ENCODE measurements at places on chromosomes 6 and 20. TPM values are rescaled to one million over a fixed set of nuclear protein-coding genes. Genes with fewer than 3 reads are reported as not detected.
A peak's percentile ranks its signal among the peaks of the same experiment; 100 is the strongest.

ADGRG6 gene
- total RNA-seq: 22.6 TPM

ULBP2 gene
- total RNA-seq: not detected

TMEM217 gene
- total RNA-seq: not detected

PI16 gene
- total RNA-seq: 88.6 TPM

CFAP206 gene
- not detected for total RNA-seq

TRIM10 gene
- total RNA-seq: not detected

OR2H1 gene
- not detected for total RNA-seq

DNA sequence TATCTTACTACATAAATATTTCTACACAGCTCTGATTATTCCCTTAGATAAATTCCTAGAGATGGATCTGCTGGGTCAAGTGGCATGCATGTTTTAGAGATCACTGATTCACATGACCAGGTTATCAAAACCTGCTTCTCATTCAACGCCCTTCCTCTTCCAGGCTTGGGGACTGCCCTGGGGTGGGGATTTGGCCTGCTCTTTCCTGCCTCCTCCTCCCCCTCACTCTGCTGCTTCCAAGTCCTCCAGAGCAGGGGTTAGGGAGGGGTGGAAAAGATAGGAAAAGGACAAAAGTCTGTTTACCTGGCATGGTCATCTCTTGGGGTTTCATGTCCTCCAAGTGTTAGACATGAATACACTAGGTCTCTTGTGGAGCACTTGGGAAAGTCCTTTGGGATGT is 105.6 kb upstream of the GPR6 start:
- DNase-seq: no peak
- no peak overlapping the region for H3K27ac ChIP-seq
- peaks cover 21% of the 10 kb centered on the region for H3K4me1 ChIP-seq
- no peaks in the 10 kb centered on the region for H3K36me3 ChIP-seq
- H3K27me3 ChIP-seq: no peaks in the 10 kb centered on the region
- no peak overlapping the region for H3K4me3 ChIP-seq

DNA sequence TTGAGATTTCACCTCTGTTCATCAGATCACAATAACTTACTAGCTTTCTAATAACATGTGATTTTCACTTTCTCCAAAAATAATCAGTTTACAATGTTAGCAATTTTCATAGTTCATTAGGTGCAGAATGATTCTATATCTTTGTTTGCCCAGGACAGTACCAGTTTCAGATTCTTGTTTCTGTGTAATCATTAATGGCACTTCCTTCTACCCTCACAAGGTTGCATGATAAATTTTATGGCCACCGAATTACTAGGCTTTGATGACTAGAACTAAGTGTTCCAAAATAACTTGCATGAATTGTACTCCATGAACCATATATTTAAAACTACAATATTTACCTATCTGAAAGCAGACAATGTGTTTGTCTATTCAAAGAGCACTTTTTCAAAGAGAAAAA is 442.3 kb downstream of the EPHA7 start:
- H3K27me3 ChIP-seq: no peaks in the 10 kb centered on the region
- no peaks in the 10 kb centered on the region for H3K36me3 ChIP-seq
- no peak overlapping the region for H3K27ac ChIP-seq
- DNase-seq: no peak

- H3K4me3 ChIP-seq: no peak overlapping the region
- no peaks in the 10 kb centered on the region for H3K4me1 ChIP-seq
- H3K27me3 ChIP-seq: no peaks in the 10 kb centered on the region
- DNase-seq: no peak
Observed at GRCh38 chr6:78746457-78746856, 120.9 kb upstream of the IRAK1BP1 start.

DNA sequence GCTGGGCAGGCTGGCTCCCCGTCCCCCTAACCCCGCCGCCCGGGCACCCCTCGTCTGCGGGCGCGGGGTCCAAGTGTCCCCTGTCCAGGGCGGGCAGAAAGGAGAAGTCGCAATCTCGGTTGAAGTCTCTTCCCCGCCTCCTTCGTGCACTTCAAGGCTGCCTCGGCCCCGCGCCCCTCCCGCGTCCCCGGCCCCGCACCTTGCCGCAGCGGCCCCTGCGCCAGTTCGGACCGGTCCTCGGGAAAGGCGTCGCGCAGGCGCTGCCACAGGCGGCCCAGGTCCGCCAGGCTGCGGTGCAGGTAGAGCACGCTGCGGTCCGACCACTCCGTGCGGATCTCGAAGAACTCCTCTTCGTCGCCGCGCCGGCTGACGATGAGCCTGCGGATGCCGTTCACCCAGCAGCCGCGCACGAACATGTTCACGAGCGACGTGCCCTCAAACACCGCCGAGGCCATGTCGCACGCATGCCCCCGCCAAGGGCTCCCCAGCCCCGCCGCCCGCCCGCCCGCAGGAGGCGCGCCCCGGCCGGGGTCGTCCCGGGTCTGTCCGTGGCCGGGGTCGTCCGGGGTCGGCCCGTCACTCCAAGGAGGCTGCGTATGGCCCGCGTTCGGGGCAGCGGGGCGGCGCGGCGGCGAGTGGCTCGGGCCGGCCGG is at the start of gene PXDC1:
PXDC1 (minus strand) TSS at position 637 of the 653 bp plus-strand sequence; CDS start at position 455, 182 bp downstream.
- H3K27me3 ChIP-seq: no peaks in the 10 kb centered on the region
- H3K4me3 ChIP-seq: peak within 1 kb of the TSS; percentile 89
- peaks cover 37% of the 10 kb centered on the region for H3K4me1 ChIP-seq
- no peak for DNase-seq
- no peaks in the 10 kb centered on the region for H3K36me3 ChIP-seq

DNA sequence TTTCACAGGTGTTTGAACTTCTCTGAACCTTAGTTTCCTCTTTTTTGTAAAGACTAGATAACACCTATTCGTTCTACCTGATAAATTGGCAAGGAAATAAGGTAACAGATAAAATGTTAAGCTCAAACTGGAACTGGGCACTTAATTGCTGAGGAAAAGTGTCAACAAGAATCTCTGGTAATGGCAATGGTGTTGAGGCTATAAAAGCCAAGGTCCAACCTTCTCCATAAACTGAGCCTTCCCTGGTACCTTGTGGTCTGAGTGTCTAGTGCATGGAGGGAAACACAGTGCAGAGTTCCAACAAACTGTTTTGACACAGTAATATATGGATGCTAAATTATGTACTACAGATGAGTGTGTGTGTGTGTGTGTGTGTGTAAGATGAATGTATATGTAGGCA is 33.4 kb upstream of the GSTA4 start:
- H3K4me3 ChIP-seq: no peak overlapping the region
- H3K27me3 ChIP-seq: no peaks in the 10 kb centered on the region
- no peak overlapping the region for H3K27ac ChIP-seq

DNA sequence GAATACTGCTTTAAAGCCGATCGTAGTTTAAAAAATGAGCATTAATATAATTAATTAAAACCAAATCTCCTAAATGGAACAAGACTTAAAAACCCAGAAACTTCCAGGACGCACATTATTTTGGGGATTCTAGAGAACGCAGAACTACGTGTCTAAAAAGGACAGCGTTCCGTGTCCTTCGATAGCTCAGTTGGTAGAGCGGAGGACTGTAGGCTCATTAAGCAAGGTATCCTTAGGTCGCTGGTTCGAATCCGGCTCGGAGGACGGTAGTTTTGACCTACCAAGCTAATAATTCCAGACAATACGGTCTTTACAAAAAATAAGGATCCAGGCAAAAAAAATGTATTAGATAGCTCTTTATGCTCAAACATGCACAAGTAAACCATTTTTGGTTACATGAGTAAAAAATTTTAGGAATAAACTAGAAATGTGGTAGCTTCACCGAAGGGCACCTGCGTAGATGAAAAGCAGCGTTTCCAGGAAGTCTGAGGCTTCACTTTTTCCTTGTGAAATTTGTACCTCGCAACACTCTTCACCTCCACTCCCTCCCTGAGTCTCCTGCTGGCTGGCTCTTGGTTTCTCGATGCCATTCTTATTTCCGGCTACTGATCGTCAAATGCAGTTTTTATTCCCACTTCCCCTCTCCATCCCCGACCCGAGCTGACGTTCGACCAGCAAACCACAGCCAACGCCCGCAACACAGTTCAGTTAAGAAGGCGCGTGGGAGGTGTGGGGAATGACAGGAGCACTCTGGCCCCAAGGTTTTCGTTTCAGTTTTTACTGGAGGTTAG is 19.6 kb upstream of the ABT1 start:
- no peaks in the 10 kb centered on the region for H3K4me1 ChIP-seq
- DNase-seq: no peak
- peak overlapping the region; percentile 16 for H3K4me3 ChIP-seq
- no peak overlapping the region for H3K27ac ChIP-seq
- no peaks in the 10 kb centered on the region for H3K36me3 ChIP-seq

DNA sequence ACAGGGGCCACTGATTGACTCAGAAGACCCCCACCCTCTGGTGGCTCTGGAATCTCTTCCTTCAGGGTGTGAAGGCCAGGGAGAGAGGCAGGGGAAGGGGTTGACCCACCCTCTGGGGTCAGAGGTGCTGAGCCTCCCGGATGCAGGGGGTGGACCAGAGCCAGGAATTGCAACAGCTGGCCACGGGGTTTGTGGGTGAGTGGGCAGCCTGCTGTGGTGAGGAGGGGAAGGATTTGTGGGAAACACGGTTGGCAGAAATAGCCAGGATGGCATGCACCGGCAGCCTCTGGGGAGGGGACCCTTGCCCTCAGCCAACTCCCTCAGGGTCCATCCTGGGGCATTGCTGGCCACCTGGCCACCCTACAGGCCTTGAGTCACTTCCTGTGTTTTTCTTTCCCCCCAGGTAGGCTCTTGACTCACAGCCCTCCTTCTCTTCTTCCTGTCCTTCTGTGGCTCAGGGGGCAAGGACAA is 92.8 kb downstream of the MRPL14 start:
- H3K36me3 ChIP-seq: no peaks in the 10 kb centered on the region
- DNase-seq: no peak
- peaks cover 4% of the 10 kb centered on the region for H3K4me1 ChIP-seq
- no peak overlapping the region for H3K4me3 ChIP-seq
- H3K27ac ChIP-seq: no peak overlapping the region
- no peaks in the 10 kb centered on the region for H3K27me3 ChIP-seq

GRCh38 chr6:126055449-126055848 is 69.1 kb downstream of the TRMT11 start:
- no peak for DNase-seq
- no peaks in the 10 kb centered on the region for H3K36me3 ChIP-seq
- H3K27ac ChIP-seq: peak overlapping the region; percentile 26

GRCh38 chr20:38460040-38460623 is 12.5 kb upstream of the RALGAPB start:
- no peak for DNase-seq
- H3K27ac ChIP-seq: no peak overlapping the region
- H3K4me3 ChIP-seq: no peak overlapping the region
- H3K4me1 ChIP-seq: no peaks in the 10 kb centered on the region

GRCh38 chr6:106156863-106157262 is 70.7 kb downstream of the PRDM1 start:
- no peak overlapping the region for H3K4me3 ChIP-seq
- no peaks in the 10 kb centered on the region for H3K4me1 ChIP-seq
- no peaks in the 10 kb centered on the region for H3K36me3 ChIP-seq
- H3K27ac ChIP-seq: no peak overlapping the region
- no peak for DNase-seq

GRCh38 chr6:17156966-17157365 is 55.1 kb downstream of the STMND1 start:
- H3K36me3 ChIP-seq: no peaks in the 10 kb centered on the region
- DNase-seq: no peak
- H3K4me1 ChIP-seq: no peaks in the 10 kb centered on the region
- no peaks in the 10 kb centered on the region for H3K27me3 ChIP-seq
- no peak overlapping the region for H3K4me3 ChIP-seq

DNA sequence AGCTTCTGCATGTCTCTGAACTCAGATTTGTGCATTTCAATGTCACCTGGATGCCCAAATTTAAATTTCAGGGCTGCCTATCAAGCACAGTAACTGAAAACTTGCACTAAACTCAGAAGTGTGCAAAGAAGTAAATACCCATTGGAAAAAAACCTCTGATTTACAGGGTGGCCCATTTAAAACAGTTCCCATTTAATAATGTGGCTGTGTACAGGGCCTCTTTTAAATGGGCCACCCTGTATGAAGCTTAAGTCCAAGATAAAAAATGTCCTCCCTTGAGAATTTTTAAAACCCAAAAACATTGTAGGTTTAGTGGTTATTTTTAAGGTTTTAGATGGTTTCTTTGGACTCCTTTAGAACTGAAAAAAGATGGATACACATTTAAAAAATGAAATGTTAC is 202.1 kb upstream of the RUNX2 start:
- no peak overlapping the region for H3K27ac ChIP-seq
- H3K4me3 ChIP-seq: no peak overlapping the region
- no peaks in the 10 kb centered on the region for H3K4me1 ChIP-seq
- H3K27me3 ChIP-seq: no peaks in the 10 kb centered on the region
- DNase-seq: no peak

- no peak overlapping the region for H3K4me3 ChIP-seq
- H3K27ac ChIP-seq: peak overlapping the region; percentile 74
- H3K4me1 ChIP-seq: peaks cover 7% of the 10 kb centered on the region
- H3K27me3 ChIP-seq: no peaks in the 10 kb centered on the region
- no peak for DNase-seq
Observed at GRCh38 chr20:35883778-35884540, 70.3 kb downstream of the SCAND1 start.
